ENCODE measurements at places on chromosomes 2 and 18.

GRCh38 chr2:73827018-73827417 lies 1.7 kb upstream of the STAMBP start:
- DNase-seq: no peak

- no peak for DNase-seq
These were observed 141.7 kb downstream of the ZFP36L2 start for GRCh38 chr2:43084699-43085091.

DNA sequence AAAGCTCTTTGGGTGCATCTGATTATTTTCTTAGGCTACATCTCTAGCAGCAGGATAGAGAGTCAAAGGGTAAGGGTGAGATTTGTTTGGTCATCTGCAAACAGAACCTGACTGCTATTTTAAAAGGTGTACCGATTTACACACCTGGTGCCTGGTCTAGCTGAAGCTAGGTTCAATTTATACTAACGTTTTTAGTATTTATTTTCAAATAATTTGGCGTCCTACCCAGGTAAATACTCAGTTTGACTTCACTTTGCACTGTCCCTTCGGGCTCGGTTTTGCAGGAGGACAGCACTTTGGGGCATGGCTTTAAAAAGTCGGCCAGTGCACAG lies 683 bp downstream of the PTRHD1 start:
- no peak for DNase-seq

- no peak for DNase-seq
These were observed 137.6 kb upstream of the BCL2L11 start for GRCh38 chr2:110983133-110983532.

- DNase-seq: no peak
These were observed 54.7 kb downstream of the THADA start for GRCh38 chr2:43541165-43541564.

GRCh38 chr2:202036601-202037037 lies 3.0 kb downstream of the FZD7 start:
- DNase-seq: no peak

DNA sequence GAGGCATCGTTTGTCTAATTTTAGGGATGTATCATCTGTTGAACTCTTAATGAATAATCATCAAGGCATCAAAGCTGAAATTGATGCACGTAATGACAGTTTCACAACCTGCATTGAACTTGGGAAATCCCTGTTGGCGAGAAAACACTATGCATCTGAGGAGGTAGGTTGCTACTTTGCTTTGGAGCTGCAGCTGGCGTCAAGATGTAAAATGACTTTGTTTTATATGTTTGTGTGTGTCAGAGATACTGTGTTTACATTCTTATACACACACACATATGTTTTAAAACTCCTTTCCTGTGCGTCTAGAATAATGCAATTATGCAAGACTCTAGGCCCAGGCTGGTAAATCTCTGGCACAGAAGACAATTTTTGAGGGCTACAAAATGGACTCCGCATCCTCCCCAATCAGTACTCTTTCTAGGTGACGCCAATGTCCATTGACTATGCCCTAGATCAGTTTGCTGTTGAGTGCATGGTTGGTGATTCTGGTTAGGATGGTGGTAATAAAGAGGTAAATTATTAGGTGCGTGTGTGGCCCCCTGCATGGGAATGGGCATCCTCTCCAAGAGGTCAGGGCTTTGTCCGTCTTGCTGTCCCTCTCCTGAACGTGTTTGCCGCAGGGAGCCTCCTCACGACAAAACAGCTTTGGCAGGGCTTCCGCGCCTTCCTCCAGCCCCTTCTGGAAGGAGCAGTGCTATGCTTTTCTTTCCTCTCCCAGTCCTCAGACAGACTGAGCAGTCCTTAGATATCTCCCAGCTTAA lies 68.2 kb upstream of the EML6 start:
- DNase-seq: no peak
